CD4-positive, alpha-beta memory T cell (primary cell): ENCODE measurements at places on chromosomes 12 and 14. TPM values are rescaled to one million over a fixed set of nuclear protein-coding genes. Genes with fewer than 3 reads are reported as not detected.

Gene IAPP
- total RNA-seq: not detected

Gene SLC22A17
- total RNA-seq: 21.1 TPM

Gene KCNA1
- total RNA-seq: not detected

Gene SLC5A8
- total RNA-seq: not detected

DNA sequence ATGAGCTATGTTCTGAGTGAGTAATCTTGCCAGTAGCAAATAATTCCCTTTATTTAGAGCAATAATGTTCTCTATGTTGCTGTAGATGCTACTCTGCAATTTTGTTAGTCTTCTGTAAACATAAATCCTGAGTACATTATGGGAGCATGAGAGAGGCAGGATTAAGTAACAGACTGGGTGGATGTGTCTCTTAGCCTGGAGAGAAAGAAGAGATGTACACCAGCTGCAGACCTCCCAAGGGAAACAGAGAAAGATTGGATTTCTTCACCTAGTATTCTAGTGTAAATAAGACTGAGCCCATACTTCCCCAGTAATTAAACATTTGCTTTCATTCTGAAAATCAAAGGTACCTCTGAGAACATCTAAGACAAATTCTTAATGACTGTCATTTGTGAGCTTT lies 564.0 kb downstream of the TRHDE start:
- H3K4me1 ChIP-seq: no peaks in the 10 kb centered on the region
- H3K36me3 ChIP-seq: no peaks in the 10 kb centered on the region
- H3K27ac ChIP-seq: no peak overlapping the region
- no peak for DNase-seq
- no peaks in the 10 kb centered on the region for H3K27me3 ChIP-seq

DNA sequence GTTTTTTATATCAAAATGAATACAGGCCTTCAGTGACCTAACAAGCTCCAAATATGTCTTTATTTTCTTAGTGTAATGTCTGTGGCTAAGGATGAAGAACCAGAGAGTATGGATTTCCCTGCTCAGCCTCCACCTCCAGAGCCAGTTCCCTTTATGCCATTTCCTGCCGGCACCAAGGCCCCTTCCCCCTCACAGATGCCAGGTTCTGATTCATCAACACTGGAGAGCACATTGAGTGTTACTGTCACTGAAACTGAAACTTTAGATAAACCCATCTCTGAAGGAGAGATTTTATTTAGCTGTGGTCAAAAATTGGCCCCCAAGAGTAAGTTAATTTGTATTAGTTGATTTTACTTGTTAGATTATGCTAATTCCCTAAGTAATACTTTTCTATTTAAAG lies 61.0 kb downstream of the KIAA0586 start:
- H3K4me1 ChIP-seq: no peaks in the 10 kb centered on the region
- peaks cover 12% of the 10 kb centered on the region for H3K36me3 ChIP-seq
- no peak overlapping the region for H3K27ac ChIP-seq
- no peak overlapping the region for H3K4me3 ChIP-seq
- no peak for DNase-seq
- no peaks in the 10 kb centered on the region for H3K27me3 ChIP-seq

GRCh38 chr14:37045340-37046061 lies 126.9 kb downstream of the SLC25A21 start:
- no peaks in the 10 kb centered on the region for H3K27me3 ChIP-seq
- H3K4me3 ChIP-seq: no peak overlapping the region
- no peak overlapping the region for H3K27ac ChIP-seq
- H3K4me1 ChIP-seq: no peaks in the 10 kb centered on the region

DNA sequence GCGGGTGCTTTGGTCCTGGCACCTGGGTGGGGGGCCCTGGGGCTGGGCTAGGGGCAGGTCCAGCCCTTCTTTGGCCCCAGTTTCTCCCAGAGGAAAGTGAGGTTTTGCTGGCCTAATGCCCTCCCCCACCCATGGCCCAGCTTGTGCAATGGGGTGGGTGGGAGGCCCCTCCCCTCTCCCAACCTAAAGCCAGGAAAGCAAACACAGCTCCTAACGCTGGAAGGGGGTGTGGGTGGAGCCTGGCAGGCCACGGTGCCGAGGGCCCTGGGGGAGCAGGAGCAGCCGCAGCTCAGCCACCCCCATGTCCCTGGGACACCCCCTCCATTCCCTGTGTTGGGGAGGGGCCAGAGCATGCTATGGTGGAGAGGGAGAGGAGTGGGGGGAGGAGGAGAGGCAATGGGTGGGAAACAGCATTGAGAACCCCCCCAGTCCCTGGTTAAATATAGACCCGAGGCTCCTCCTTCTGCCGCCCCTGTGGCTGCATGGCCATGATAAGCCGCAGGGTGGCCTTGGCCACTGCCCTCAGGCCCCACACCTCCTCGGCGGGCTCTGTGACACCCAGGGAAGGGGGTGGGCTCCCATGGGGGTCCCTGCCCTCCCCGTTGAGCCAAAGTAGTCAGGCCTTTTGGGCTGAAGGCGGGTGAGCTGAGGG lies 4.7 kb downstream of the EXOC3L4 start:
- no peak overlapping the region for H3K4me3 ChIP-seq
- no peak overlapping the region for H3K27ac ChIP-seq
- no peak for DNase-seq
- H3K27me3 ChIP-seq: peaks cover 2% of the 10 kb centered on the region
- no peaks in the 10 kb centered on the region for H3K4me1 ChIP-seq
- H3K36me3 ChIP-seq: no peaks in the 10 kb centered on the region
